ENCODE measurements at places on chromosomes 12 and 14.

- no peak for DNase-seq
Observed at GRCh38 chr12:93699271-93700145, 22.3 kb downstream of the CRADD start.

DNA sequence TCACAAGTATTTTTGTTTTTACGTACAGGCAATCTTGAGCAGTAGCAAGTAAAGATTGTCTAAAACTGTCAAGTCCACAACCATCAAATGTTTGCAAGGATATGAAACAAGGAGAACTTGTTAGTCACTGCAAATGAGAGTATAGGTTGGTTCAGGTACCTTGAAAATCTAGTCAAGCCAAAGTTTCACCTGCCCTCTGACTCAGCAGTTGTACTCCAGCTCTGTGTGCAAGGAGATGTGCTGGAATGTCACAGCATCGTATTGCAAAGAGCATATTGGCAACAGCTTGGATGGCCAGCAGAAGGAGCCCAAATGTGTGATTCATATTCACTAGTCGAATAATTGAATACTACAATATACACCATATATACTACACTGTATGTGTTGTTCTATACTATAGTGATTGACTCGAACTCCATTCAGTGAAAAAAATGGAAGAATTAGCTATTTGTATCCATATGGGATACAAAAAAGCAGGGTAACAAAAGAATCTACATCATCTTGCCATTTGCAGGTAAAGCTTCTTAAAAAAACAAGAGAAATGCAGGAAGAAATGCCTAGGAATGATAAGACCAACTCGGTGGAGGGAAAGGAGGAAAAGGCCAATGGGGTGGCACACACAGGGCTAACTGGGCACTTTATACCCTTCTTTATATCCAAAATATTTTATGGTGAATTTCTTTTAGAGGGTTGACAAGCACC lies 44.0 kb downstream of the EID3 start:
- no peak for DNase-seq

- DNase-seq, result no peak
Observed at GRCh38 chr14:95364481-95365209, 44.9 kb upstream of the CLMN start.

GRCh38 chr12:85527192-85527591 lies 247.2 kb downstream of the ALX1 start:
- no peak for DNase-seq

DNA sequence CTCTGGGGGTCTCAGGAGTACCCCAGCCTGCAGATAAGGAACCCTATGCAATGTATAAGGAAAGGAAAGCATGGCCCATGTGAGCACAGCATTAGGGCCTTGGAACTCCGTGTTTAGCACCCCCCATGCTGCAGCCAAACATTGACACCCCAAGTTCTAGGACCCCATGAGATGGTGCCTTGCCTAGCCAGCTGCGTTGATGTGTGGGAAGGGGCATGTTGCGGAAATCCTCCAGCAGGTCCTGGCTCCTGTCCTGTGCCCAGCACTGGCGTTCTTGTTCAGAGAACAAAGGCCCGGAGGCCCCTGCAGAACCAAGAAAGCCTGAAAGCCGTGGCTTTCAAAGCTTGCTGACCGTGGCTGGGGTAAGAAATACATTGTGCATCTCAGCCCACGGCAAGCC lies 99.4 kb upstream of the DIO3 start:
- no peak for DNase-seq

DNA sequence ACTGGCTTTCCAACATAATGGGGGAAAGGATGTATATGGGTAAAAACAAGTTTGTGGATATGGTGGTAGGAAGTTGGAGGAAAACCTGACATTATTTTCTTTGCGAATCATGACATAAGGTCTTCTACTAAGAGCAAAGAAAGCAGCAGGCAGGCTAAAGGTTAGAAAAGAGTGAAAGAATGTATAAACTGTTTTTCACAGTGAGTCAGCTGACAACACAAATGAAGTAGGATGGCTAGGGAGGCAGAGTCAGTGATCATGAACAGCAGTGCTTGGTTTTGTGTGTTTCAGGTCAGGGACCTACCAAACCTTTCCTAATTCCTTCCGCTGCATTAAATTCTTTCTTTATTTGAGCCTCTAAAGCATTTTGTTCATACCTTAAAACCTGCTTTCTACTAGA lies 46.3 kb upstream of the CATSPERB start:
- no peak for DNase-seq

DNA sequence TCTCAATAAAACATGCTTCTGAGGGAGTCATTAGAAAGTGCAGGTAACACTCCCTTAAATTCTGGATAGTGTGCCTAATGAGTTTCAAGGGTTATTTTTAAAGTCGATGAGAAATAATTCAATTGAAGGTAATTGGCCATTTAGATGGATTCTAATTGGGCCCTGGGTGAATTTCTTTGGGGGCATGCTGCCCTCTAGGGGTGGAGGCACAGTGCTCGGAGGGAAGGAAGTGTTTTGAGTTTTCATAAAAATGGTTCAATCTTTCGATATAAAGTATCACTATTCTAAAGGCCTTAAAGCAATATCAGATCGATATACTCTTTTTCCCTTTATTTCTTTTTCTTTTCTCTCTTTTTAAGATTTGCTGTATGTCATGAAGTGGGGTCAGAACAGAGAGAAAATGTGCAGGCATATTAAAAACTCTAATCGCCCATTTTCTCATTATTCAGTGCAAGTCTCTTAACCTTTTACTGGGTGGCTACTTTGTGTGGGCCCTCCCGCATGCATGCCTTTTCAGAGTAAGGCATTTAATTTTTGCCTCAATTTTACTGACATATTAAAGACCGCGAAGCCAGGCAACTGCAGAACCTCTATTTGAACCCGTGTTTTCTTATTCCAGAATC lies 25.5 kb downstream of the NKX2-8 start:
- DNase-seq, result peak; percentile 24

GRCh38 chr12:2783936-2784600 lies 10.7 kb upstream of the FKBP4 start:
- DNase-seq, result peak; percentile 51

DNA sequence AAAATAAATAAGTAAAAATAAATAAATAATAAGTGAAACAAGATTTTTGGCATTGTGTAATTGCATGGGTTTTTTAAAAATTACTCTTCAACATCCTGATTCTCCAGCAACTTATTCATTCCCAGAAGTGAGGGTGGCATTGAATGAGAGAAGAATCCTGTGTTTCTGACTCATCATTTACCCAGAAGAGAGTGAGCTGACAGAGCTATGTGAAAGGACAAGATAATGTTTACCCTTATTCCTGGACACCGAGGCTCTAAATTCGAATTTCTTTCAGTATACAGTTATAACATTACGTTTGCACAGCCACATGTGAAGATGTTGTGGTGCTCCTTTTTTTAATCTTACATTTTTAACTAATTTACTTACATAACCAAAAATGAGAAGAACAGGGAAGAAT lies 36.4 kb downstream of the BBS10 start:
- no peak for DNase-seq

DNA sequence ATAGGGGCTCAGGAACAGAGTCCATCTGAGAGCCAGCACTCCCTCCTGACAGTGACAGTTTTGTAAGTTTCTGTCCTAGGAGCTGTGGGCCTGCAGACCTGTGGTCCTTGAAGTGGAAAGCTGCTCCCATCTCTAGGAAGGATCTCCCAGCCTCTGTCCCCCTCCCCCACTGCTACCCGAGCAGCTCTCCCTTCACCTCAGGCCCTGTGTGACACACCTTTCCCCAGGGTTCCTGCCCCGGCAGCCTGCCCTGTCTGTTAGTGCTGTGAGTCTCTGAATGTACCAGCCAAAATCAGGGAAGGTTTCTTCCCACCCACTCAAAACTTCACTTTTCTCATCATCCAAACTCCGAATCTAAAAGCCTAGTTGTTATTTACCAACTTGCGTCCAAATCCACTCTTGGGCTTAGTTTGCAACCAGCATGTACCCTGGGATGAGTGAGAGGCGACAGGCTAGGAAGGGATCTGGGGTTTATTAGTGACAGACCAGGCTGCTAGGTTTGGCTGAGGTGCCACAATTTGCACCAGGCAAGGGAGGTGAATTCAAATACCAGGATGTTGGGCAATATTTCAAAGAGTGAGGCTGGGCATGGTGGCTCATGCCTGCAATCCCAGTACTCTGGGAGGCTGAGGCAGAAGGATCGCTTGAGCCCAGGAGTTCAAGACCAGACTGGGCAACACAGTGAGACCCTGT lies 39.9 kb downstream of the NINJ2 start:
- DNase-seq, result no peak

- DNase-seq, result no peak
Observed at GRCh38 chr14:70239802-70240201, 51.1 kb upstream of the SLC8A3 start.

- DNase-seq, result no peak
Observed at GRCh38 chr12:116607039-116607438, 47.9 kb downstream of the MAP1LC3B2 start.

GRCh38 chr14:39948235-39948634 lies 516.0 kb upstream of the FBXO33 start:
- DNase-seq, result no peak

DNA sequence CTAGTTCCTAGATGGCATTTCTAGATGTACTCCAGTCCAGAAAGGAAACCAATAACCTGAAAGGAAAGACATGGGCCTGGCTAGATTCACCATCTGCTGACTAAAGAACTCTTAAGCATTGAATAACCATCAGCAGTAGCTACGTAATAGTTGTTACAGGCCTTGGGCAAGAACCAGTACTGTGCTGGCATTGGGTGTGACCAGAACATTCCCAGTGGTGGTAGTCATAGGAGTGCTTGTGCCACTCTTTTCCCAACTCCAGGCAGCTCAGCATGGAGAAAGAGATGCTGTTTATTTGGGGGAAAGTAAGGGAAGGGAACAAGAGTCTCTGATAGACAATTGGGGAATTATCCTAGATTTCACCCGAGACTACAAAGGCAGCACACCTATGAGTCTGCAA lies 333.3 kb downstream of the SLC16A7 start:
- DNase-seq, result no peak

- DNase-seq, result no peak
Observed at GRCh38 chr12:113471619-113472171, at the start of gene LHX5. TSS of gene LHX5 (minus strand) at chr12:113471871. CDS start at chr12:113471498, 373 bp downstream.

- peak; percentile 38 for DNase-seq
Observed at GRCh38 chr14:63759456-63759855, 31.6 kb upstream of the SGPP1 start.

DNA sequence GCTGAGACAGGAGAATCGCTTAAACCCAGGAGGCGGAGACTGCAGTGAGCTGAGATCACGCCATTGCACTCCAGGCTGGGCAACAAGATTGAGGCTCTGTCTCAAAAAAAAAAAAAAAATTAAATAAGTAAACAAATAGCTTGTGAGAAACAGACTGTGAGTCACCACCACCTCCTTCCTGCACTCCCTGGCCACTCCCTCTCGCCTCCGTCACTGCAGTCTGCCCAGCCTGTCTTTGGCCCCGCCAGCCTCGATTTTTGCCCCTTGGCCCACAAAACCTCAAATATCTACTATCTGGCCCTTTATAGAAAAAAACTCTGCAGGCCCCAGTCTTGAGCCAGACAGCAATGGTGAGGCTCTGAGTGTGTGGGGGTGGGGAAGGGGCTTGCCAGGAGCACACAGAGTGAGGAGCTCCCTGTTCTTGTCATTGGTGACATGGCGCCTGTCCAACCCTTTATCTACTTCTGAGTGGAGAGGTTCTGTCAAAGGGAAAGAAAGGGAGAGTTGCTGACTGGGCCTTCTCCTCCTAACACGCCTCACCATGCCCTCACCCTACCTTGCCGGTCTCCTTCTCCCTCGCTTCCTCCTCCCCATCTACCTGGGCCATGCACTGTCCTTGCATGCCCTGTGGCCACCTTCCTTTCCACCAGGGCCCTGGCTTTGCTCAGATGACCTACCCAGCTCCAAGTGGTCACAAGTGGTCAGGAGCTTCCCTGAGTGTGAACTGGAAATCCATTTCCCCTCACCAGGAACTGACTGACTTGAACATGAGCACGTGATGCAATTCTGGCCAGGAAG lies 22.1 kb downstream of the LGMN start:
- peak; percentile 41 for DNase-seq

- DNase-seq, result no peak
Observed at GRCh38 chr14:98999901-99000300, 272.1 kb downstream of the BCL11B start.

DNA sequence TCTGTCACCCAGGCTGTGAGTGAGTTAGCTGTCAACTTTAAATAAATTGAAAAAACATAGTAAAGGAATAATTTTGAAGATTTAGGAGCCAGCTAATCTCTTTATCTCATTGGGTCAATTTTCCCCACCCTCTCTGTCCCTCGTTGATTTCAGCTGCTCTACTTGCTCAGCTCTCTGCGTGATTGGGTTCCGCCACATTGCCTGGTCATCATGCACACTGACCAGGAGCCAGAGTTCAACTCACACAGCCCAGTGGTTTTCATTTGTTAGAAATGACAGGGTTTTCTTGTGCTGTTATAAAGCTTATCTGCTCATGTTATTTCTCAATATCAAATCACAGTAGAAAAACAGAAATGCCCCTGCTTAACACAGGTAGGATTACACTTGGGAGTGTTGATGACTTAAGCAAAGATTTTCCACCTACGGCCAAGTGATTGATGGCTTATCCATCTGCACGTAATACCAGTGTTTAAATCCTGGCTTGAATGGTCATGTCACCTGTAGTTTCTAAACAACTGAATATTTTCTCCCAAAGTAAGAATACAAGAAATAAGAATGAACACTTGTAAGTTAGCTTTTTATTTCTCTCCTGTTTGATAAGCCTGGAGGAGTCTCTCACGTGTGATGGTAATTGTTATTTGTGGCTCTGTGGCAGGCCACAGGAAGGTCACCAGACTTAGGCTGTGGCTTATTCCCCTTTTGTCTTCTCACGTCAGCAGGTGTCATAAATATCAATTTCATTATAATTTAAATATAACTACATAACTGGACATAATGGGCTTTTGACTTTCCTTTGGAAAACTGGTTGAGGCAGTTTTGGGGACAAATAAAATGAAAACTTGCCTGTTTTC lies 367.2 kb upstream of the DDHD1 start:
- DNase-seq, result no peak

DNA sequence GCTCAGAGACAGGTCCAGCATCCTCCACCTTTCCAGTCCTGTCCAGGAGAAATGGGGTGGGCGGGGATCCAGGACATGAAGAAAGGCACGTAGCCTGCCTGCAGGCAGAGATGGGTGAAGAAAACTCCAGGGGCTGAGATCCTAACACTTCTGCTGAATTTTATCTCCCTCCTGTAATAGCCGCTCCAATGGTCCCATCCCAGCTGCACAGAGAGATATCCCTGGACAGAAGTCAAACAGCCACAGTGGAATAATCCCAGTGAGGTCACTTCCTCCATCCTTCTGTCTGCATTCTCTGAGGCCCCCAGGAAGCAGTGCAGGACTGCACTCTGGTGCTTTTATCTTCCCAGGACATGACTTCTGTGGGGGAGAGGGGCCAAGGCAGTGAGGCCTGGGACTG lies 26.3 kb downstream of the KRT18 start:
- DNase-seq, result no peak

GRCh38 chr14:83300476-83301064 lies 1766.9 kb upstream of the SEL1L start:
- no peak for DNase-seq

DNA sequence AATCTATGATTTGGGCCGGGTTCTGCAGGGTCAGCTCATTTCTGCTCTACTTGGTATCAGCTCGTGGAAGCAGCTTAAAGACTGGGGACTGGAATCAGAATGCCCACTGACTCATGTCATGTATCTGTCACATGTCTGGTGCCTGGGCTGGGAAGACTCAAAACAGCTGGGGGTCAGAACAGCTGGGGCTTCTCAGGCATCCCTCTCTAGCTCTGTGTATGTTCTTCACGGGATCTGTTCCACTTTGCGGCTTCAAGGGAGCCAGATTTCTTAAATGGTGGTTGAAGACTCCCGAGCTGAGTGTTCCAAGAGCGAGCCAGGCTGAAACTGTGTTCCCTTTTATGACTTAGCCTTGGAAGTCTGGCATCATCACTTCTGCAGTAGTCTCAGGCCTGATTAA lies 11.9 kb downstream of the AEBP2 start:
- no peak for DNase-seq
